ENCODE measurements at places on chromosomes 12 and 14. TPM values are rescaled to one million over a fixed set of nuclear protein-coding genes. Genes with fewer than 3 reads are reported as not detected.

GRCh38 chr12:20410734-20411133 is 42.4 kb downstream of the PDE3A start:
- no peak for DNase-seq

DNA sequence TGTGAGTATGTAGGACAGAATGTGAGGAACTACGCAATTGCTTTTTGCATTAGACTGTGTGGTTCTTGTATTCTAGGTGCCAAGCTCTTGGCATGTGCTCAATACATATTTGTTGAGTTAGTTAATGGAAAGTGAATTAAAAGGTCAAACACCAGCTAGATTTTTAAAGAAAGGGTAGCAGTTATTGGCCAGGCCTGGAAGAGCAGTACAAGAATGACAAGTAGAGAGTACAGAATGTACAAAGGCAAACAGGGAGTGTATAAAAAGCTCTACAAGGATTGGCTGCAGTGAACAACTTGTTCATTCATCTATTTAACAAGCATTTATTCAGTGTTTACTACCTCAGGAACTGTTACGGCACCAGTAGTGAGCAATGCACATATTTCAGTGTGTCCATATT is 854.0 kb upstream of the SEL1L start:
- no peak for DNase-seq

BEGAIN gene
- total RNA-seq = 0.79 TPM

DNA sequence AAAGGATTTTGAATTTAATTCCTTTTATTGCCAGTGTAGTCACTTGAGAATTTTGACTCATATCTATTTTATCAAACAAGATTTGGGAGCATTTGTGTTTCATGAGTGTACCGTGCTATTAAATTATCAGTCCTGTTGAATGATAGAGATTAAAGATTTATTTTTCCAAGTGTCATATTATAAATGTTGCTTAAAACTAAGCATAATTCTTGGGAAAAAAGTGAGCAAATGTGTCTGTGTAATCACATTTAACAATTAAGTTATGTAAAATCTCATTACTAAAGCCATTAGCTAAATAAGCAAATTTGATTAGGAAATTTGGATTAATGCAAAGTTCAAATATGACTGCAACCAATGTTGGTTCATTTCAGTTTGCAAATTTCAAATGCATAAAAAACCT is 266.7 kb downstream of the TMTC2 start:
- no peak for DNase-seq

TOMM20L gene
- total RNA-seq = not detected

SLCO1C1 gene
- 0.84 TPM for total RNA-seq

BICDL1 gene
- total RNA-seq = 4.7 TPM

C14orf180 gene
- 53.8 TPM for total RNA-seq

DNA sequence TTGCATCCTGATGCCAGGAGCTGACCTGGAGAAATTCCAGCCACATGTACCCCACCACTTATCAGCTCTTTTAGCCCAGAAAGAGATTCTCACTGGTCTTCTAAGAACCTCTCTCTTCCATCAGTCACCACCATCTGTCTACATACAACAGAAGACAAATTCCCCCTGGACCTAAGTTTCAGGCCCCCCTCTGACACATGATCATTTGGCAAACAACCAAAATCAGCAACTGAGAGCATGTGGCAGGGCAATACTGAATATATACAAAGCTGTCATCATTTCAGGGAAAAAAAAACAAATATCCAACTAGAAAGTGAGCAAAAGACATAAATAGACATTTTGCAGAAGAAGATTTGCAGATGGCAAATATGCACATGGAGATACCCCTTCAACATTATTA is 180.2 kb downstream of the FOXN3 start:
- DNase-seq = no peak

DNA sequence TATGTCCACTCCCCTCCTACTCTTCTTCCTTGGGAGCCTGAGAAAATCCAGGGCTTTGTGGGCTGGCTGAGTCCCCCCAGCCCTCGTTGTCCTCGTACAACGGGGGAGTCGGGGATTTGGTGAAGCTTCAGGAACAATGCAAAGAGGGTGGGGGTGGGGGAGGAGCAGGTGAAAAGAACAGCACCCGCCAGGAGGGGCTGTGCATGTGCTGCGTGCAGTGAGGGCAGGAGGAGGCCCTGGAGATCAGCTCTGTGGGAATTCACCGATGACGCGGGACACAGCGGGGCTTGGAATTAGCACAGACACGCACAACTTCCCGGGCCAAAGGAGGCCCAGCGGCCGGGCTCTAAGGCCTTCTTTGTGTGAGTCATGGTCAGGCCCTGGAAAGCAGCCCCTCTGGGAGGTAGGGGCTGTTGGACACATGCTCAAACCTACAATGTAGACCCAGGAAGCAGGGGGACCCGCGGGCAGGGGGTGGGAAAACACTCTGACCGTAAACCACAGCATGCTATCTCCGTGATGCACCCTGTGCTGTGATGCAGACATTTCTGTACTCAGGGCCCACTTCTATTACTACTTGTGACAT is 32.8 kb downstream of the RBM19 start:
- DNase-seq = peak; percentile 45

GRCh38 chr12:119151445-119152026 is 27.2 kb upstream of the HSPB8 start:
- no peak for DNase-seq

GRCh38 chr12:119115296-119115905 is 63.3 kb upstream of the HSPB8 start:
- DNase-seq = no peak

CD27 gene
- 0.20 TPM for total RNA-seq

DNA sequence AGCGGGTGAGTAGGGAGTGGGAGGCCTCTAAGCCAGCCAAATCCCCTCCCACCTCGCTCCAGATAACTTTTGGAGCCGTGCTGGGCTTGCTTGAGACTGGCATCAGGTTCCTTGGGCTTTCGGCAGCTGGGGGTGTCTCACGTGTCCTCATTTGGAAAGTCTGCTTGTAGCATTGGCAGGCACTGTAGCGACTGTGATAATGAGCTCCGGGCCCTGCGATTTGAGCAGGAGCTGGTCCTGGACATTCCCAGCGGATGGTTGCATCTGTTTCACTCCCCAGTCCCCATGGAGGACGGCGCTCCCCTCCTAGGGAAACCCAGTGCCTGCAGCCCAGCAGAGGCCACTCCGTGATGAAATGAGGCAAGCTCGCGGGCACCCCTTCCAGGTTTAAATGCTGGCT is 49.4 kb downstream of the DGLUCY start:
- DNase-seq = peak; percentile 65

KRT8 gene
- total RNA-seq = 100 TPM

PTPRO gene
- 0.94 TPM for total RNA-seq

DNA sequence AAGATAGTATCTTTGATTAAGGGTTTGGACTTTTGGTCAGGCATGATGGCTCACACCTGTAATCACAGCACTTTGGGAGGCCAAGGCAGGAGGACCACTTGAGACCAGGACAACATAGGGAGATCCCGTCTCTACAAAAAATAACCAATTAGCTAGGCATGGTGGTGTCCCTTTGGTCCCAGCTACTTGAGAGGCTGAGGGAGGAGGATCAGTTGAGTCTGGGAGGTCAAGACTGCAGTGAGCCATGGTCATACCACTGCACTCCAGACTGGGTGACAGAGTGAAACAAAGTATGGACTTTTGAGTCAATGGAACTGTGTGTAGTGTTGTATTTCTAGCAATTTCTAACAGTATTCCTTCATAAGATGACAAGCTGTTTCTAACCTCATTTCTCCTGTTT is 38.7 kb upstream of the CCDC88C start:
- DNase-seq = no peak

EFS gene
- 3.3 TPM for total RNA-seq

KRT71 gene
- total RNA-seq = not detected

DNA sequence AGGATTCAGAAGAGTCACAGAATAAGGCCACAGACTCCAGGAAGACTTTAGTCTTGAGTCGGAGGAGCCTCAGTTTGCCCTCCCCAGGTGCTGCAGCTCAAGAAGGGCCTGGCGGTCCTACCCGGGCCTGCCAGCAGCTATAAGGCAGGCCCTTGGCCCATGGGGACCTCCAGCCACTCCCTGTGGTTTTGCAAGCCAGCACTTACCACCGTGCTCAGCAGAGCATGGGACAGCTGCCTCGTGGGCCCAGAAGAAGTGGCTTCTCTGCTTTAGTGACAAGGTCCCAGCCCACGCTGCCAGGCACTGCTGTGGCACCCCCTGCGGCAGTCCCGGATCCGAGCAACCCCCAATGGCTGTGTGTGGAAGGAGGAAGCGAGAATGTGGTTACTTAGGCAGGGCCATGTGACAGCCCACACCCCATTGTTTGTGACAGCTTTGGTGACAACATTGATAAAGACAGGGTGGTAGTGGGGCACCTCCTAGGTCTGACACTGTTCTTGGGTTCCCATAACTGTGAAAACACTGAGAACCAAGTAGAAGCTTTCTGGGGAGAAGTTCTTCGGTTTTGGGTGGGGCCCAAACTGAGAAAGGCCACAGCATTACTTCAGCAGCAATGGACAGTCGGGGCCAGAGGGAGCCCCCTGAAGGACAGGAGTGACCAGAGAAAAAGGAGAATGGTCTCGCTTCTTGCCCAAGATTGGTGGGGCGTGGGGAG is at the start of gene SELPLG:
Gene SELPLG, minus strand, starts transcription at position 361 of the 715 bp plus-strand sequence. CDS start 9,587 bp downstream, outside the sequence.
- peak; percentile 73 for DNase-seq

GRCh38 chr12:95481072-95481471 is 7.1 kb downstream of the METAP2 start:
- no peak for DNase-seq

DNA sequence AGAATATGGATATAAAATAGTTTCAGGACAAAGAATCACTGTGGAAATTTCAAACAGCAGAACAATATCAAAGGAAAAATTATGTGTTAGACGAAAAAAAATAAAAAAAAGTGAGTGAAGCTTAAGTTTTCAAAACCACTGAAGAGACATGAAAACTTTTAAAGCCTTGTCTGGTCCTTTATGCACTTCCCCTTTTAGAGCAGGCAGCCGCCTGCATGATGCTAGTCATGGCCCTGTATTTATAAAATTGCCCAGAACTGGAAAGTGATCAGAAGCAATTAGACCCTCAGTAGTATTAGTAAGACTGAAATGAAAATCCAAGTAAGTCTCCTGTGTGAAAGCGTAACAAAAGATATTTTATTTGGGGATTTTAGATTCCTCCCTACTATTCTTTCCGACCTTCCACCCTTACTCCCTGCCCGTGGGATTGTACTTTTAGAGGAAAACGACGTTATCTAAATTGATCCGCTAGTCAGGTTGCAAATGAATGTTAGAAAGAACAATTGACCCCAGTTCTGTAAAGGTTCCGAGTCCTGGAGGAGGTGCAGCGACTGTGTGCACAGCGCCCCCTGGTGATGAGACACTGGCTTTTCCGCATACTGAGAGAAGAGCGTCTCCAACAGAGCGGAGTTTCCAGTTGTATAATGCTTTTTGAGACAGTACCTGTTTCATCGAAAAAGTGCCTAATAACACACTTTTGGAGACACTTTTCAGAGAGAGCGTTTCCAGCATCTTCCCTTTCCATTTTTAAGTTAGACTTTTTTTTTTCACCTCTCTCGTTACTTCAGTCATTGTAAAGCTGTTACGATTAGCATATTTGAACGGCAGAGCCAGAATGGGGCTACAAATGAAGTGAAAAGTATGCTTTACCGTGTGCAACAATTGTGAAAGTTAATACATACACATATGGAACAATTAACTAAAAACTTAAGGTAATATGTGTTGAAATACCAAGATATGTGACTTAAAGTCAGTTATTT is 12.4 kb downstream of the MGST1 start:
- peak; percentile 75 for DNase-seq

DNA sequence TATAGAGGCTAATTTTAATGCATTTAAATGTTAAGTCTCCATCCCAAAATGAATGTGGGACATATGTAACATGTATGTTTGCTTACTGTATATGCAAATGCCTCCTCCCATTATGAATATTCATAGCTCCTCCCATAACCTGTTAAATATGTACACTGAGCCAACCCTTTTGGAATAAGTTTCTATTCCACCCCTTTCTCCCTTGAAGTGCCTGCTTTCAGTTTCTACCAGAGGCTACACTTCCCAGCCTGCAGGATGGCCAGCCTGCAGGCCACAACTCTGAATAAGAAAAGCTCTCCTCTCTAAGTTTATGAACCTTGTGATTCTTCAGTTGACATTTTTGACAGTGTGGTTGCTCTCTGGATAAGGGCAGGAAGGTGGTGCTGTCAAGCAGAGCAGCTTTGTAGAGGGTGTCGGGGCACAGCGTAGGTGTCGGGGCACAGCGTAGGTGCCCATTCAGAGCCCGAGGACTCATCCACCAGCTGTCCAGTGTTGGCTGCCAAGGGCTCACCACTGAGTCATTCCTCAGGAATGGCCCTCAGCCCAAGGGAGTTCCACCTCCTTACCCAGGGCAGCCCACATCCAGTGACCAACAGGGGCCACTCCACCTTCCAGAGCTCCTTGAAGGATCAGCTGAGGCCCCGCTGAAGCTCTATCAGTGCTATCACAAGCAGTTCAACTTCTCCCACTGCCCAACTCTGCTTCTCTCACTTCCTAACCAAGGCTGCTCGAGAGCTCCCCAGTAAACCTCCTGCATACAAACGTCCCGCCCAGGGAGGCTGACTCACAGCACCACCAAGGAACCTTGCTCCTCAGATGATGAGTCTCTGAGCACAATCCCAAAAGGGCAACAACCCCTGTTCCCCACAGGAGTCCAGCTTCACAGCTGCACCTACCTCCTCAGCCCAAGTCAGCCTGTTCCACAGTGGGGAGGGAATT is 31.4 kb downstream of the VWF start:
- DNase-seq = no peak

GRCh38 chr14:36361210-36361853 is 40.9 kb upstream of the MBIP start:
- no peak for DNase-seq

GRCh38 chr12:53499266-53500141 is at the start of gene MAP3K12:
TSS of gene MAP3K12 (minus strand) at chr12:53499458. CDS start at chr12:53487391, 12,067 bp downstream.
- peak; percentile 79 for DNase-seq

DNA sequence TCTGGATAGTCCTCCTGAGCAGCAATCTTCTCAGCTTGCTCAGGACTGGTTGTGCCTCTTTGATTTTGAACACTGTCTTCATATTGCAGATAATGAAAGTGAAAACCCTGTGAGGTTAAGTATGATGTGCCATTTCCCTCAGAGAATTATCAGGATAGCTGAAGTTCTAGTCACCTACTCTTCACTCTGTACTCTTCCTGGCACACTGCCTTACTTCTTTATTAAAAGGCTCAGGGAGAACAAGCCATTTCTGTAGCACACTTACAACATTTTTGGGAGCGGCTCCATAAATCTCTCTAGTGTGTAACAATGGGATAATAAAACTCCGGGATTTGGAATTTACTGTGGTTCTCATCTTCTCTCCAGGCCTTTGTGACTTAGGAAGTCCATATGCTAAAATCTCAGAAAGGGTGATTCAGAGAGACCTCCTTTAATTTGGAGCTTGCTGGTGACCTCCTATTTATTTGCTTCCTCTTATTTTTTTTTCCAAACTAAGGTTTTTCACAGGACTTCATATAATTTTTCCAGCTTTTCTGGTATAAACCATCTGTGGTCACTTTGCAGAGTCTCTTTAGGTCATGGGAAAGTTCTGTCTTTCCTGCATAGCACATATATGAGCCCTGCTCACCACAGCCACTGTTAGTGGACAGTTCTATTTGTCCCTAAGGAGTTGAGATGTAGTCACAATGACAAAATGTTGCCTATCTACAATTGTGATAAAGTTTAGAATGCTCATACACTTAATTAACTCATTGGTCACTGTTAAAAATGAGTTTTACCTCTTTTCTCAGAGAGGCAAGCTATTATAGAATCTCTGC is 53.5 kb upstream of the LDHB start:
- DNase-seq = no peak
